ENCODE measurements at places on chromosomes 7 and 10. TPM values are rescaled to one million over a fixed set of nuclear protein-coding genes. Genes with fewer than 3 reads are reported as not detected.

The GSDME gene
- total RNA-seq = 4.7 TPM

The TMEM243 gene
- 44.7 TPM for total RNA-seq

The TAF6 gene
- 63.7 TPM for total RNA-seq

The TMEM213 gene
- 0.39 TPM for total RNA-seq

The DPYSL4 gene
- total RNA-seq = 7.0 TPM

The TAS2R4 gene
- 0.56 TPM for total RNA-seq

The PRXL2A gene
- 9.5 TPM for total RNA-seq

The UTF1 gene
- total RNA-seq = not detected

The ABCB1 gene
- 4.7 TPM for total RNA-seq

The OGDHL gene
- total RNA-seq = 0.36 TPM

The HMX2 gene
- 0.31 TPM for total RNA-seq

GRCh38 chr10:51129946-51130544 is 55.8 kb downstream of the PRKG1 start:
- DNase-seq = no peak

GRCh38 chr10:18666810-18667209 is 7.6 kb downstream of the ARL5B start:
- no peak for DNase-seq

GRCh38 chr7:142383841-142384492 is 126.1 kb upstream of the PRSS58 start:
- peak; percentile 55 for DNase-seq

- no peak for DNase-seq
Observed at GRCh38 chr7:76304888-76305375, 2.5 kb downstream of the HSPB1 start.

- peak; percentile 63 for DNase-seq
Observed at GRCh38 chr10:47261121-47261520, 38.9 kb upstream of the GDF10 start.

DNA sequence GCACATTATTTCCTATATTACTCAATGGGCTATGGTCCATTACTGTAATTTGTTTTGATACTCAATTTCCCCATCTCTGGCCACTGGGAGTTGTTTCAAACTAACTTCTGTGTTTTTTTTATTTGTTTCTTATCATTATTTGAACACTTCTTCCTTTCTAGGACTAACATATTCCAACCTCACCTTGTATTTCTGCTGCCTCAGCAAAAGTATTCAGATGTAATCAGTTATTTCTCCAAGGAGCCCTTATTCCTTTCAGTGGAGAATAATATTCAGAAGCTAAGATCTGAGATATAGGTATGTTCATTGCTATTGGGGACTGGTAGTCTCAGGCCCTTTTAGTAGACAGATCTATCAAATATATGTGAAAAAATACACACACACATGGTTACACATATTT is 36.9 kb downstream of the TMEM168 start:
- DNase-seq = no peak

GRCh38 chr7:155653803-155654202 is 9.3 kb downstream of the RBM33 start:
- DNase-seq = no peak

DNA sequence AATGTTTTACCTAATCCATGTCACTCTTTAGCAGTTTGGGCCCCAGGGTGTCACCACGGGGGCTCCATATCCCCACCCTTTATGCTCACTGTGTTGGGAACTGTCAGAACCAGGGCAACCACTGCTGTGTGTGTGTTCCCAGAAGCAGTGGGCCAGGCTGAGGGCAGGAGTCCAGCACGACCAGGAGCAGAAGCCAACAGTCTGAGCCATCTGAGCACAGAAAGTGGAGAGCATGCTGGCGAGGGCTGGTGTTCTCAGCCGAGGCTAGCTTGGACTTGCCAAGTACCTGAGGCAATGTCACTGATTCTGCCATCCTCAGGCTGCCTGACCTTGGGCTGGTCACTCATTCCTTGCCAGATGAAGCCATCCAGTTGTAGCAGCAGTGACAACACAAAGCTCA is 285.0 kb downstream of the BMPER start:
- DNase-seq = no peak

GRCh38 chr10:97905276-97905675 is 55.6 kb downstream of the GOLGA7B start:
- no peak for DNase-seq

GRCh38 chr10:119466655-119467054 is 75.9 kb downstream of the RGS10 start:
- DNase-seq = peak; percentile 81

DNA sequence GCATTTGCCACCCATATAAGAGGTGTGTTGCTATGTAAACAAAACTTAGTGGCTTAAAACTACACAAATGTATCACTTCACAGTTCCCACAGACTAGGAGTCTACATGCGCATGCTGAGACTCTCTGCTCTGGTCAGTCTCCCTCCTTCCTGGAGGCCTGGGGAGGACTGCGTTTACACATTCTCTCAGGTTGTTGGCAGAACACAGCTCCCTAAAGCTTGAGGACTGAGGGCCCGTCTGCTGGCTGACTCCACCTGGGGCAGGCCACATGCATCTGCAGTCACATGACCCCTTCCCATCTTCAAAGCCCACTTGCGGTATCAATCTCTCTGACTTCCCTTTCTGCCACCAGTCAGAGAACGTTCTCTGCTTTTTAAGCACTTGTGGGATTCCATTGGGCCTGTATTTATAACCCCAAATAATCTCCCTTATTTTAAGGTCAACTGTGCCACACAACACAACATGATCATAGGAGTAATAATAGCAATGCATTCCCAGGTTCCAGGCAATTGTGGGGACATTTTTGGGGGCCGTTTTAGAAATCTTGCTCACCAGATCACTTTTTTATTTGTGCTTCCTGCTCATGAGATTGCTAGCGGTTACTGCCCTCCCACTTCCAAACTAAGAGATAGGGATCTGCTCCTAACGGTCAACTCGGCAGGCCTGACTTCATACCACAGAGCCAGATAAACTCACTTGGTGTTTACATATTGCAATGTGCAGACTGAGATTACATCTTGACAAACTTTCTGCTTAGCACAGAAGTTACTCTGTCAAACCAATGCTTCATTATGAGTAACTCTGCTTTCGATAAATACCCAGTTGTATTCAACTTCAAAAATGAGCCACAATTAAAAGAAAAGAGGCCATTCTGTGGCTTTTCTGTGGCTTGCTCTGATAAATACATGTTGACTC is 96.3 kb downstream of the ALOX5 start:
- DNase-seq = peak; percentile 58

GRCh38 chr10:108862676-108863350 is 1060.5 kb downstream of the XPNPEP1 start:
- no peak for DNase-seq

- no peak for DNase-seq
Observed at GRCh38 chr10:106897719-106898118, 266.8 kb downstream of the SORCS1 start.

GRCh38 chr10:52105301-52105700 is 208.8 kb upstream of the DKK1 start:
- DNase-seq = no peak

GRCh38 chr7:21722371-21722770 is 179.5 kb downstream of the DNAH11 start:
- DNase-seq = no peak

DNA sequence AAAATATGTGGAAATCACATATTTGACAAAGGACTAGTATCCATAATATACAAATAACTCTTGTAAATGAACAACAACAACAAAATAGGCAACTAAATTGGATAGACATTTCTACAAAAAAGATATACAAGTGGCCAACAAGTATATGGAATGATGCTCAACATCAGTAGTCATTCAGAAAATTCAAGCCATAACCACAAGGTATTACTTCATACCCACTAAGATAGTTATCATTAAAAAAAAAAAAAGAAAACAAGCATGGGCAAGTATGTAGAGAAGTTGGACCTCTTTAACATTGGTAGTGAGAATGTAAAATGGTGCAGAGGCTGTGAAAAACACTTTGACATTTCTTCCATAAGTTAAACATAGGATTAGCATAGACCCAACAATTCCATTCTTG is 80.8 kb downstream of the CYP26A1 start:
- no peak for DNase-seq

- DNase-seq = no peak
Observed at GRCh38 chr10:73083221-73083620, 13.4 kb downstream of the P4HA1 start.

DNA sequence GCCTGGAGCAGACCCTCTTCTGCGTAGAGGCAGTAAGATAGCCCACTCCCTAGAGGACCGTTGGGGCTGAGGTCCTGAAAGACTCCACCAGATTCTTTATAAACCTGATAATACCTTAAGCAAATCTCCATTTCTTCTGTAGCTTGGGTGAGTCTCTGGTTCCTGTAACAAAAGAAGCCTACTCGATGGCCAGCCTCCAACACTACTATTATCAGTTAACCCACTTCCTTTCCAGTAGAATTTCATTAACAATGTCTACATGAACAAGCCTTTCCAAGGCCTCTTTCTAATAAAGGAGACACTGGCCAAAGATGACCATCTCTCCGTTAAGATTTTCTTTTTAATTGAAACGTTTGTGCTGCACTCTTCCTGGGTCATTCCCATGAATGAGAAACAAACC is 201.7 kb upstream of the KCTD7 start:
- DNase-seq = no peak

- no peak for DNase-seq
Observed at GRCh38 chr10:23975431-23975830, 233.5 kb upstream of the KIAA1217 start.

GRCh38 chr7:134245253-134245652 is 71.5 kb downstream of the SLC35B4 start:
- no peak for DNase-seq

DNA sequence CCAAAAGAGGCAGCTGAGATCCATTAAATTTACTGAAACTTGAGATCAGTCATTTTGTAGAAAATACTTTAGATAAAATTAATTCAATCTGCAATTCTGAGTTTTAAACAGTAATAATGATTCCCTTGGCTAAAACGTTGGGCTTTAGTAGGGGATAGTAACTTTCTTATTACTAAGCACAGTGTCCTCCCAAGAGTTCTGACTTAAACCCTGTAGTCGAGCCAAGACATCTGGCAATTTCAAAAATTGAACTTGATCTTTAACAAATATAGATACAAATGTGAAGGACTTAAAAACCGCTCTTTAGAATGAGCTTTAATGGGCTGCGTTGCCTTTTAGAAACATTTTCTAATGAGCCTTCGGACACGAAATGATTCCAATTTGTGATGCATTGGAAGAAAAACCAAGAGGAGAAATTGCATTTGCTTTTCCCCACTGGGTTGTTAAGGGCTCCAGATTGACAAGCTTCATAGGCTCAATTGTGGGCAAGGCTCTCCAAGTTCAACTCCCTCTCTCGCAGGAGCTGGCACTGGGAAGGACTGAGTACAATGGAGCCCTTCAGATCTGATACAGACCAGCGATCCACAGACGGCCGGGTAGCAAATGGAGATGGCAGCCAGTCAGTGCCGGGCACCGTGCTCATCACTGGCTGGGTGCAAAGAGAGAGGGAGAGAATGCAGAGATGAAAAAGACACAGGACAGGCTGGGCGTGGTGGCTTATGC is 921.3 kb upstream of the AUTS2 start:
- no peak for DNase-seq

DNA sequence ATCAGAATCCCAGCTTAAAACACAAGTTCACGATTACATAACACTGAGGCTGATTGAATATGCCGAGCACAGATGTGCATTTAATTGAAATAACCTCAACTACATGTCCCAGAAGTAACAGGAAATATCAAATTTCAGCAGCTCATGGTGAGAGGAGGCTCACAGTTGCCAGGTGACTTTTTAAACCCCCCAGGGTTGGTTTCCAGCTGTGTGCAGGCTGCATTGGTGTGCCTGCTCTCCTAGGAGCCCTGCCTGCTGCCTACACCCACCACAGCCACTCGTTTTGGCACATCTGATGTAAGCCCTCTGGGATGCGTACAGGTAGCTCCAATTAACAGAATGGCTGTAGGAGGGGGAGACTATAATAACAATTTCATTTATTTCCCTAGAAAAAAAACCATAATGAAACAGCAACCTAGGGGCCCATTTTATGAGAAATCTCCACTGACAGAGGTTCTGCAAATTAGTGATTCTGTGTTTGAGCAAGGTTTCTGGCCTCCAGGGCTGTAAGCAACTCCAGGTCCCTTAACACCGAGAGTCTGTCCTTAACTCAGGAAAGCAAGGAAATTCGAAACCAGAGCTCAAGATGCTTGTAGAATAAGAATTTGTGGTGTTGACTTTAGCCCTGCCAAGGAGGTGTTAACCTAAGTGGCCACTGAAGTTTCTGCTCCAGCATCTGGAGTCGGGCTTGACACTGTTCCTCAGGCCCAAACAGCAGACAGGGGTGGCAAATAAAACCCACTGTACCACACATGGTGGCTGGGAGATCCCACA is 161.9 kb downstream of the BMPER start:
- DNase-seq = no peak

DNA sequence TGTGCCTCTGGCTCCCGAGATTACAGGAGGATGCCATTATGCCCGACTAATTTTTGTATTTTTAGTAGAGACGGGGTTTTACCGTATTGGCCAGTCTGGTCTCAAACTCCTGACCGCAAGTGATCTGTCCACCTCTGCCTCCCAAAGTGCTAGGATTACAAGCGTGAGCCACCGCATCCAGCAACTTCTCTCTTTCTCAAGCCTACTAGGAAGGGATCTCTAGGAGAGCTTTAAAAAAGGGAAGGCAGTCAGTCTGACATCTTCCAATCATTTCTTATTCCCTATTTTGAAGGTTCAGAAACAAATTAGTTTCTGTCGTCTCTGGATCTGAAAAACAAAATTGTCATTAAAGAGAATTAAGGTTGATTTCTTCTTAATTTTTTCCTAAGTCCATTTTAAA is 2.5 kb upstream of the TMEM26 start:
- no peak for DNase-seq

GRCh38 chr7:133376514-133376913 is 123.6 kb downstream of the EXOC4 start:
- DNase-seq = no peak

- no peak for DNase-seq
Observed at GRCh38 chr7:152476551-152476950, 40.7 kb upstream of the KMT2C start.

DNA sequence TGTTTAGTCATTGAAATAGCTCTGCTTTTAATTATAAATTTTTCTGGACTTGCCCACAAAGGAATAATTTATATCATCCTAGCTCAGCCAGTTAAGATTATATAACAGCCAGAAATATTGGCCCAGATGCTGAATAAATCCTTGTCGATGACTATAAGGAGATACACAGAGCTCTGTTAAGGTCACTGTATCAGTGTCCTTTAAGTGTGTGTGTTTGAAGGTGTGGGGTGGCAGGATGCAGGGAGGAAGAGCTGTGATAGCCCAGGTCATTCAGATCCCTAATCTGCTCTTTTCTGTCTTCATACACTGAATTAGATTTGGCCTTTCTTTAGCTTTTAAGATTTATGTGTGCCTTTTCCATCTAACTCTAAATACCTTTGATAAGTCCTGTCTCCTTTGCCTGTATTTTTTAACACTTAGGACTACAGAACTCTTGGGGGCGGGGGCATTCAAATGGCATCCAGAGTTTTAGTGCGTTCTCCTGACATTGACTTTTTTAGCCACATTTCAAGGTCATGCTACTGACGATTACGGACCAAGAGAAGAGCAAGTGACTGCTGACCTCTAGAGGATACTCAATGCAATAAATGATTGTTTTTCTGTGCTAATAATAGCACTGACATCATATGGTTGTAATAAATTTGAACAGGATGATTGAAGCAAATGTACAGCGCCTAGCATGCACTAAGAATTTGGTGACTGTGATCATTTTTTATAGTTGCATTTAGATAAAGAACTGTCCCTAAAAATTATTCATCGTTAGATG is 172.3 kb downstream of the CACNB2 start:
- DNase-seq = no peak

Data from activated CD4-positive, alpha-beta memory T cell treated with anti-CD3 and anti-CD28 coated beads for 36 hours (primary cell).